ENCODE measurements at places on chromosomes 3 and 15.

GRCh38 chr3:147420353-147421183 lies 11.4 kb downstream of the ZIC1 start:
- H3K27ac ChIP-seq = no peak overlapping the region
- H3K36me3 ChIP-seq = no peaks in the 10 kb centered on the region
- no peaks in the 10 kb centered on the region for H3K4me1 ChIP-seq
- H3K27me3 ChIP-seq = peaks cover 64% of the 10 kb centered on the region

DNA sequence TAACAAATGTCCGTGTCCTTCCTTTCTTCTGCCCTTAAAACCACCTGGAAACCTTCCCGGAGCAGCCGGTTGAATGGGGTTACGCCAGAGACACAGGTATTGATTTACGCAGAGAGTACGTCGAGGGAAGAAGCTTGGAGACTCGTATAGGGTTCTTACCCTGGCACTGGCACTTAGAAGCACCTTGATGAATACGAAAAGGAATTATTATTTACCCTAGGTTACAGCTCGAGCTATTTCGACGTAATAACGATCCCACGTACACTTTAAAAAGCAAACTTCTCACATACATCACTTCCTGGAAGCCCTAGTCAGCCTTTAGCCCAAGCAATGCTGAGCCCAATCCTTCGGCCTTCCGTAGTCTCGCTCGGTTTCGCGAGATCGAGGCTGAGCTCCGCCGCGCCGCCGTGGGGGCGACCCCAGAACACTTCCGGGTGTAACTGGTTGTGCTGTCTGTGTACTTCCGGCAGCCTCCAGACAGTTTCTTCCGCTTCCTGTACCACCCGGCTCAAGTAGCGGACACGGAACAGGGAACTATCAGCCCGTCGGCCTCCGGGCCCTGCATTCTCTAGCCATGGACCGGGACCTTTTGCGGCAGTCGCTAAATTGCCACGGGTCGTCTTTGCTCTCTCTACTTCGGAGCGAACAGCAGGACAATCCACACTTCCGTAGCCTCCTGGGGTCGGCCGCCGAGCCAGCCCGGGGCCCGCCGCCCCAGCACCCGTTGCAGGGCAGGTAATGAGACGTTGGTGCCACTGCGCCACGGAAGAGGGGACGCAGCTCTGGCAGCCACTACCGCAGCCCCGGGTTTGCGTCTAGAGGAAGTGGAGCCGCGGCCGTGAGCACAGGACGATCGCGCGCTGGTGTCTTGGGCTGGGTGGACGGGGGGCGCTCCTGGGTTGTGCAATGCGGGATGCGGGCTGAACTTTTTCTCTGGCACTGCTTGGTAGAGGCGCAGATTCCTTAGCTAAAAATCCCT lies at the start of gene TTC14:
TTC14 (plus strand) TSS at position 476 of the 979 bp plus-strand sequence; CDS start at position 575, 99 bp downstream.
- H3K36me3 ChIP-seq = peaks cover 31% of the 10 kb centered on the region
- peak within 1 kb of the TSS; percentile 95 for H3K27ac ChIP-seq
- peak; percentile 92 for DNase-seq
- peaks cover 23% of the 10 kb centered on the region for H3K4me1 ChIP-seq

- peaks cover 2% of the 10 kb centered on the region for H3K27me3 ChIP-seq
- H3K27ac ChIP-seq = no peak overlapping the region
Measured at GRCh38 chr3:97705764-97706163, 58.8 kb upstream of the ARL6 start.

GRCh38 chr3:192915722-192916121 lies 1.9 kb downstream of the MB21D2 start:
- peaks cover 25% of the 10 kb centered on the region for H3K36me3 ChIP-seq
- peaks cover 17% of the 10 kb centered on the region for H3K27me3 ChIP-seq
- H3K27ac ChIP-seq = peak overlapping the region; percentile 51
- H3K4me3 ChIP-seq = peak overlapping the region; percentile 95
- no peak for DNase-seq

DNA sequence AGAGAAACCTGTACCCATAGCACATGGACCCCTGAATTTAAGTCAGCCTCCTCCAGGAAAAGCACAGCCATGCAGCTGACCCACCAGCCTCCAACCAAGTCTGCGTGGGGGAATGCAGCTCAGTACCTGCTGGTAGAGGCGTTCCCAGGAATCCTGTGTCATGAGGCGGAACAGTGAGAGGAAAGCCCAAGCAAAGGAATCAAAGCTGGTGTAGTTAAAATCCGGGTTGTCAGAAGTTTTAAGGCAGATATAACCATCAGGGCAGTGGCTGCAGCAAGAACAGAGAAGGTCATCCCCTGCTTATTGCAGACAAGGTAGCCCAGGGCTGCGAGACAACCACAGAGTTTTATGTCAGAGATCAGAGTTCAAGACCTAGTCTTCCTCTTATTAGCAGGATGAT lies 59.1 kb downstream of the SCN10A start:
- H3K4me3 ChIP-seq = no peak overlapping the region
- no peaks in the 10 kb centered on the region for H3K4me1 ChIP-seq
- no peaks in the 10 kb centered on the region for H3K36me3 ChIP-seq
- no peak overlapping the region for H3K27ac ChIP-seq
- no peak for DNase-seq
- no peaks in the 10 kb centered on the region for H3K27me3 ChIP-seq

GRCh38 chr15:50435772-50436171 lies 11.6 kb downstream of the USP8 start:
- H3K4me1 ChIP-seq = peaks cover 17% of the 10 kb centered on the region
- peaks cover 22% of the 10 kb centered on the region for H3K36me3 ChIP-seq
- no peaks in the 10 kb centered on the region for H3K27me3 ChIP-seq

GRCh38 chr3:180595559-180595935 lies 6.4 kb upstream of the TTC14 start:
- H3K4me1 ChIP-seq = no peaks in the 10 kb centered on the region
- H3K27ac ChIP-seq = no peak overlapping the region
- H3K36me3 ChIP-seq = no peaks in the 10 kb centered on the region
- peaks cover 26% of the 10 kb centered on the region for H3K27me3 ChIP-seq
- H3K4me3 ChIP-seq = no peak overlapping the region

DNA sequence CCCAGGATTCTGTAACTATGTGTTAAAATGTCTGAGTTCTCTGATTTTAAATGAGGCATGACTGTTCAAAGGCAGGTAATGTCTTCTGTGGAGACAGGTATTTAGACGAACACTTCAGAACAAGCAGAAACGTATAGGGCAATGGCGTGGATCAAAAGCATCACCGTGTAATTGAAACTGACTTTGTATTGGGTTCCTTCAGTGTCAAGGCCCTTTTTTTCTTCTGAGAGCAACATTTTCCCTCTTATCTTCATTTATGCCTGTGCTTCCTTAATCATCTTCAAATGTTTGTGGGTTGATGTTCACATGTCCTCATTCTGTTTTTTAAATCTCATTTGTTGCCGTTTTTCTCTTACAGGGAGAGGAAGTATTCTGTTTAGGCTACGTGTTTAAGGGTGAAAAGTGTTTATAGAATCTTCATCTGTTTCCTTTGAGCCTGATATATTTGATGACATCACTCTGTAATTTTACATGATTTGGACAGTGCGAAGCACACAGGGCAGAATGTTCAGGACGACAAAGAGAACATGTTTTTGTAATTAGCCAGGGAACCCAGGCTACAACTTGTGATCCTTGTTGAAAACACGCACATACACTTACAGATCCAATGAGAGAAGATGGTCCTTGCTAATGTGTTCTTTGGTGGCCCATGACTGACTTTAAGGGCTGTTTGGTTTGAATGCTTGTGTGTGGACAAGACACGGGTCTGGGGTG lies 196.0 kb downstream of the LRTM1 start:
- H3K4me1 ChIP-seq = no peaks in the 10 kb centered on the region
- H3K27me3 ChIP-seq = no peaks in the 10 kb centered on the region
- H3K36me3 ChIP-seq = no peaks in the 10 kb centered on the region
- no peak overlapping the region for H3K27ac ChIP-seq
- no peak for DNase-seq

- H3K36me3 ChIP-seq = no peaks in the 10 kb centered on the region
- H3K27ac ChIP-seq = no peak overlapping the region
- H3K4me3 ChIP-seq = no peak overlapping the region
- H3K4me1 ChIP-seq = peaks cover 4% of the 10 kb centered on the region
- H3K27me3 ChIP-seq = peaks cover 16% of the 10 kb centered on the region
- no peak for DNase-seq
Measured at GRCh38 chr3:186075931-186076567, 32.8 kb downstream of the ETV5 start.

DNA sequence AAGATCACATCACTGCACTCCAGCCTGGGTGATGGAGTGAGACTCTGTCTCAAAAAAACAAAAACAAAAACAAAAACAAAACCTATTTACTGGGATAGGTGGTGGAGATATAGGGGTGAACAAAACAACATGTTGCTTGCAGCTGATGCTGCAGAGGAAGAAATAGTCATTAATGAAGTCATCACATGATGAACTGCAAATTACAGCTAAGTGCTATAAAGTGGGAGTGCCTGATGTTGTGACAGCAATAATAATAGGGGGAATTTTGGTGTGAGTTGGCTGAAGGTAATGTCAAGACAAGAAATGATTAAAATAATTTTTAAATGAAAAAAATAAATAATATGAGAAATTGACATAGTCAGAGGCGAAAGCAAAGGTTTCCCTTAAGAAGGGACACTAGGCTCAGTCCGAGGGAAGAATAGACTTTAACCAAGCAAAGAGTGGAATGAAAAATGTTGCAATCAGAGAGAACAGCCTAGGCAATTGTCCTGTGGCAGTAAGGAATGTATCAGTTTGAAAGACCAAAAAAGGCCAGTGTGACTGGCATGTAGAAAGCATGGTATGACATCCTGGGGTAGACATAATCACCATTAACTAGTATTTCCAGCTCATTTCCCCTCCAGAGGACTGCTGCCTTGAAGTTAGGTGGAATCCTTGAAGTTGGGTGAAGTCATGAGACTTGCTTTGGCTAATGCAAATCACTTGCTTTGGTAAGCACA lies 14.7 kb upstream of the PIK3CB start:
- H3K4me1 ChIP-seq = no peaks in the 10 kb centered on the region
- H3K27ac ChIP-seq = no peak overlapping the region
- no peaks in the 10 kb centered on the region for H3K27me3 ChIP-seq
- DNase-seq = no peak
- no peak overlapping the region for H3K4me3 ChIP-seq
- H3K36me3 ChIP-seq = no peaks in the 10 kb centered on the region

GRCh38 chr3:5144316-5144994 lies 22.4 kb downstream of the ARL8B start:
- no peak for DNase-seq
- H3K27me3 ChIP-seq = no peaks in the 10 kb centered on the region
- H3K4me3 ChIP-seq = no peak overlapping the region
- H3K27ac ChIP-seq = no peak overlapping the region
- H3K4me1 ChIP-seq = peaks cover 11% of the 10 kb centered on the region

GRCh38 chr15:74795966-74796625 lies 14.2 kb downstream of the CSK start:
- DNase-seq = no peak
- H3K27me3 ChIP-seq = no peaks in the 10 kb centered on the region
- peaks cover 39% of the 10 kb centered on the region for H3K36me3 ChIP-seq
- H3K27ac ChIP-seq = peak overlapping the region; percentile 84
- H3K4me1 ChIP-seq = peaks cover 60% of the 10 kb centered on the region
- H3K4me3 ChIP-seq = peak overlapping the region; percentile 47

DNA sequence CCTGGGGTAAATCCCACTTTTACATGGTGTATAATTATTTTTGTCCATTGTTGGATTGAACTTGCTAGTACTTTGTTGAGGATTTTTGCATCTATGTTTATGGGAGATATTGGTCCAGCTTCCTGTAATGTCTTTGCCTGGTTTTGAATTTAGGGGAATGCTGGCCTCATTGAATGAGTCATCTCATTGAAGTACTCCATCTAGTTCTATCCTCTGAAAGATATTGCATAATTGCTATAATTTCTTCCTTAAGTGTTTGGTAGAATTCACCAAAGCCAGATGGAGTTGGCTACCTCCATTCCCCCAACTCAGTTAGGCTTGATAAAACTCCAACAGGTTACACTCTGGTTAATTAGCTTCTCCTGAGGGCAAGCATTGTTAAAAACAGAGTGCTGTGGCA lies 237.4 kb upstream of the TGFBR2 start:
- DNase-seq = no peak
- no peak overlapping the region for H3K4me3 ChIP-seq
- no peak overlapping the region for H3K27ac ChIP-seq

GRCh38 chr3:170499562-170500156 lies 81.0 kb downstream of the CLDN11 start:
- H3K4me3 ChIP-seq = no peak overlapping the region
- no peak overlapping the region for H3K27ac ChIP-seq
- no peak for DNase-seq
- no peaks in the 10 kb centered on the region for H3K4me1 ChIP-seq
- H3K36me3 ChIP-seq = no peaks in the 10 kb centered on the region

DNA sequence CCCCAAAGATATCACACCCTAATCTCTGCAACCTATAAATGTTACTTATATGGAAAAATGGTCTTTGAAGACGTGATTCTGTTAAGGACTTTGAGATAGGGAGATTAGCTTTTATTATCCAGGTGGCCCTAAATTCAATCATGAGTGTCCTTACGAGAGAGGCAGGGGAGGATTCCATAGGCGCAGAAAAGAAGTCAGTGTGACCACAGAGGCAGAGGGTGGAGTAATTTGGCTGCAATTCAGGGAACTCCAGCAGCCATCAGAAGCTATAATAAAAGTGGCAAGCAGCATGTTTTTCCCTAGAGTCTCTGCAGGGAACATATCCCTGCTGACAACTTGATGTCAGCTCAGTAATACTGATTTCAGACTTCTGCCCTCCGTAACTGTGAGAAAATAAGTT lies 315.2 kb upstream of the ROBO2 start:
- no peak for DNase-seq
- no peaks in the 10 kb centered on the region for H3K4me1 ChIP-seq
- no peak overlapping the region for H3K4me3 ChIP-seq
- H3K27me3 ChIP-seq = no peaks in the 10 kb centered on the region
- no peak overlapping the region for H3K27ac ChIP-seq

- DNase-seq = no peak
- H3K4me1 ChIP-seq = no peaks in the 10 kb centered on the region
- no peak overlapping the region for H3K4me3 ChIP-seq
- H3K27me3 ChIP-seq = no peaks in the 10 kb centered on the region
Measured at GRCh38 chr15:87860743-87861142, 395.8 kb downstream of the NTRK3 start.

- H3K36me3 ChIP-seq = peaks cover 17% of the 10 kb centered on the region
- peak overlapping the region; percentile 45 for H3K27ac ChIP-seq
- H3K27me3 ChIP-seq = no peaks in the 10 kb centered on the region
- DNase-seq = no peak
- peaks cover 48% of the 10 kb centered on the region for H3K4me1 ChIP-seq
Measured at GRCh38 chr3:183158113-183158512, 4.4 kb downstream of the LAMP3 start.

GRCh38 chr3:32888739-32889138 lies 62.7 kb upstream of the CCR4 start:
- H3K4me1 ChIP-seq = peaks cover 9% of the 10 kb centered on the region
- DNase-seq = no peak
- H3K4me3 ChIP-seq = no peak overlapping the region

DNA sequence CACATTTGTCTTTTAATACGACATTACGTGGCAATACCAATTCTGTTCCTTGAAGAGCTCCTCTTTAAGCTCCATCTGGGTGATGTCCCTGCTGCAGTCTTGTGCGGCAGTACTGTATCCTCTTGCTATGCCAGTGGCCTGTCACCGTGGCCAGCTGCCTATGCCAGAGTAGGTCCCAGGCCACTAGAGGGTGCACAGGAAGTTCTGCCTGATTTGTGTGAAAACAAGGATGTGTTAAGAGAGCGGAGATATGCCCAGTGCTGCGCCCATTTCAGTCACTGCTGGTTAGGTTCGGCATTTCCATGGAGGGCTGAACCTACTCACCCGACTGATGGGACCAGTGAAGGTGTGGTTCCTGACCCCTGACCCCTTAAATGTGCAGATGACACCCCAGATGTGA lies 25.2 kb downstream of the NIPA1 start:
- no peak overlapping the region for H3K27ac ChIP-seq
- H3K4me1 ChIP-seq = peaks cover 1% of the 10 kb centered on the region
- DNase-seq = no peak
- no peaks in the 10 kb centered on the region for H3K27me3 ChIP-seq

GRCh38 chr3:58560771-58561311 lies 16.4 kb downstream of the FAM107A start:
- no peak overlapping the region for H3K4me3 ChIP-seq
- H3K27ac ChIP-seq = no peak overlapping the region
- peaks cover 6% of the 10 kb centered on the region for H3K27me3 ChIP-seq
- H3K4me1 ChIP-seq = no peaks in the 10 kb centered on the region
- DNase-seq = no peak
